Lower leg skin (tissue), 4 donors: ENCODE measurements at places on chromosomes 3 and 15. TPM values are rescaled to one million over a fixed set of nuclear protein-coding genes. Genes with fewer than 3 reads are reported as not detected.

The TAGLN3 gene
- 0.37 TPM for total RNA-seq

The SH2D7 gene
- not detected for total RNA-seq

The EFHB gene
- total RNA-seq: 0.88 TPM

The RBPMS2 gene
- 1.1 TPM for total RNA-seq

The THSD4 gene
- 26.7 TPM for total RNA-seq

The SLC2A2 gene
- total RNA-seq: not detected

The GNAT1 gene
- not detected for total RNA-seq

The ZNF80 gene
- total RNA-seq: not detected

The CYP19A1 gene
- total RNA-seq: 3.6 TPM

DNA sequence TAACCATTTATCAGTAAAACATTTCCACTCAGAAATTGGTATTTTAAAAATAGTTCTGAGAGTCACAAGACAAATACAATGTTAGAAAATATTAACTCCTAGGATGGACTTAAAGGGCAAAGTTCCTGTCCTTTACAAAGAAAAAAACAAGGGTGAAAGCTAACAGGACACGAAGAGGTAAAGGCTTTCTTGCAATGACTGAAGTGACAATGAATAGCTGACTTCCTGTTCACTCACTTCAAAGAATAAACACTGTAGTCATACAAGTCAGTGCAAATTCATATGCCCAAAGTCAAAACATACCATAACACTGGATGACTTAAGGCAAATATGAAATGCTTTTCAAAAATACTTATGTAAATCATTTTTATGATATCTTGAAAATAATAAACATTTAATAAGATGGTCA is 1389.8 kb upstream of the ALCAM start:
- DNase-seq: no peak

- DNase-seq: no peak
Measured at GRCh38 chr15:69504352-69505040, 51.9 kb downstream of the RPLP1 start.

GRCh38 chr3:193711166-193711485 is 118.1 kb downstream of the OPA1 start:
- no peak for DNase-seq

- no peak for DNase-seq
Measured at GRCh38 chr3:74268753-74269152, 345.7 kb downstream of the CNTN3 start.

DNA sequence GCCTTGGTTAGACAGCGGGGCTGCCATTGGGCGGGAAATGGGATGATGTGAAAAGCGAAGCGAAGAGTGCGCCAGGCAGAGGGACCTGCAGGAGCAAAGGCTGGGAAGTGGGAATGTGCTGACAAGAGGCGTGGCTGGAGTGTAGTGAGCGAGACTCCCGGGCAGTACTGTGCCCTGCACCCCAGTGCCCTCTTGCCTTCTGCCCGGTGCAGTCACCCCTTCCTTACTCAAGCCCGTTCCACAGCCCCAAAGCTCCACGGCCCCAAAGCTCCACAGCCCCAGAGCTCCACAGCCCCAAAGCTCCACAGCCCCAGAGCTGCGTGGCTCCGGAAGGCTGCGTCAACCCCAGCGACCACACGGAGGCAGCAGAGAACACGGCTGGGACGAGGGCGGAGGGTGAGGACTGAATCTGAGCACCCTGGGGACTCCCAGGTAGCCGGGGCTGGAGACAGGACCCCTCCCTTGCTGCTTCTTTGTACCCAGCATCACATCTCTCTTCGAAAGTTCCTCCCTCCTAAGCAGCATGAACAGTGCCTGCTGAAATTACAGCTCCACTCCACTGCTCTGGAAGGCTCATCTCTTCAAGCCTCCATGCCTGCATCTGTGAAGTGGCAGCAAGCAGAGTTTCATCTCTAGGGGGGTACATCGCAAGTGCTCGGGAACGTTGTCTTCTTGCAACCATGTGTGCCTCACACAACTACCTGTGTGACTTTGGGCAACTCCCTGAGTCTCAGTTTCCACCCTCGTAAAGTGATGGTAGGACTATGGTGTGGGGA is 108.9 kb downstream of the FBLN2 start:
- DNase-seq: no peak

DNA sequence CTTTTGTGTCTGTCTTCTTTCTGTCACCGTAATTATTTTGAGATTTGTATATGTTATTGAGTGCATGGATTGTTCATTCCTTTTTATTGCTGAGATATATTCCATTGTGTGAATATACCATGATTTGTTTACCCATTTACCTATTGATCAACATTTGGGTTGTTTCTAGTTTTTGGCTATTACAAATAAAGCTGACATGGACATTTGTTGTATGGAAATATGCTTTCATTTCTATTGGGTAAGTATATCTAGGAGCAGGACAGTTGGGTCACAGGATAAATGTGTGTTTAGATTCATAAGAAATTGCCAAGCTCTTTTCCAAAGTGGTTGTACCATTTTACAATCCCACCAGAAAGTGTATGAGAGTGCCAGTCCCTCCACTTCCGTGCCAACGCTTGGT is 51.2 kb downstream of the PFN2 start:
- DNase-seq: no peak

GRCh38 chr3:194396859-194397756 is 2.0 kb downstream of the GP5 start:
- DNase-seq: no peak

DNA sequence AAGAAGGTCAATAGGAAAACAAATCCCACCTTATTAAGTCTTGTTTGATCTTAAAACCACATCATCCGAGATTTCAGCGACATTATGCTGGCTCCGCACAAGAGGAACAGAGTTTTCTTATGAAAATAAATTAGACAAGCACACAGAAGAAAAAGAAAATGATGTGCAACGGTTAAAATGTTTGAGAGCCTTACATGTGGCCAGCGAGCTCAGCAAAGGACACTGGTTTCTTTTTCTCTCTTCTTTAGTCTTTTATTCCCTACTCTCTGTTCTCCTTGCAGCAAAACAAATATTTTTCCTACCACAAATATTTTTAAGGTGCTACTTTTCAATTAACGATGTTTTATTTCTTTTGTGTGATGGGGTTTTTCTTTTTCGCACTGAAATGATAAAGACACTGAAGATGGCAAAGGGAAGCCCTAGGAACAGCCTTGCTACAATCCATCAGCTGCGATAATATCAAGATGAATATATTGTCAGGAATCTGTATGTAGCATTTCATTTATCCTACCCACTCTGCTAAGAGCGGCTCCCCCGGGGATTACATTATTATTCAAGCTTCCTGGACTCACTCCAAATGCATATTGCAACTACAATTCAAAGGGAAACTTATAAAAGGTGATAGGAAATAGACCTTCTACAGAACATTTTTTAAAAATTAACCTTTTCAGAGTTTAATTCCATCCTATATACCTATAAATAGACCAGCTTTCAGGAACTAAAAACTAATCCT is 72.9 kb downstream of the ANXA2 start:
- DNase-seq: no peak

DNA sequence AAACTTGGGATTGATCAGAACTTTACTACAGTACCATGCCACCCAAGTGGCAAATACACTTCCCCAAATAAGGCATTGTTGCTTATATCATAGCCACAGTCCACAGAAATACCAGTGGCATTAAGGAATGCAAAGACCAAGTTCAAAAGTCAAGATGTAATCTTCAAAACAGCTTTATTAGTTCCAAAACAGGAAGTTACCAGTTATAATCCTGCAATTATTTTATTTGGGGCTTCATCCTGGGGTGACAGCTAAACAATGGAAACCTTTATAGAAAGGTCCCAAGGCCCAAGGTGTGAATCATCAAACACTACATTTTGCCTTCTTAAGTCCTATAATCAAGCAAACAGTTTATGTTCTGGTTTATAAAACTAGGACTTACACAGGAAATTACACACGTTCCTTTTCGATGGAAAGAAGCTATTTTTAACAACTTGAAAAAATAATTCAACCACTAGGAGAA is 30.3 kb upstream of the RNF7 start:
- no peak for DNase-seq

- DNase-seq: no peak
Measured at GRCh38 chr3:159852266-159852665, 136.4 kb upstream of the IL12A start.

DNA sequence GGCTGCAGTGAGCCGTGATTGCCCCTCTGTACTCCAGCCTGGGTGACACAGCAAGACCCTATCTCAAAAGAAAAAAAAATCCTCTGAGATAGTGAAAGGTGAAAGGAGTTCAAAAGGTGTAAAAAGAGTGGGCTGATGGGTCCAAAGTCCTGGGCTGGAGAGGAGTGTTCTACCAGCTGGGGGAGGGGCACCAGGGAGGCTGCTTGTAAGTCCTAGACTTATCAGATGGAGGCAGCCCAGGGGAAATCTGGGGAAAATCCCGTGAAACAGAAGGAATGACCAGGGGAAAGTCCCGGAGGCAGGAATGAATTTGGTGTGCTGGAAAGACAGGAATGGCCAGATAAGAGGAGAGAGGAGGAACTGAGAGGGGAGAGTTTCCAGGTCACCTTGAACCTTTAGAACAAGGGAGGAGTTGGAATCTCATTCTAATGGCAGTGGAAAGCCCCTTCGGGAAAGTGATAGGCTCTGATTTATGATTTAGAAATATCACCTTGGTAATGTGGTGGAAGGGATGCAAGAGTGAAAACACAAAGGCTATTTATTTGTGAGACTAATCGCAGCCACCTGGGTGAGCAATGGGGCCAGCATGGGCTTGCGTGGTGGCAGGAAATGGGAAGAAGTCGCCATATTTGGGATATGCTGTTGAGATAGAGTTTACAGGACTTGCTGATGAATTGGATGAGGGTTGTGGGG is 23.4 kb upstream of the PPP4R2 start:
- no peak for DNase-seq
